ENCODE measurements at places on chromosomes 11 and 22.

- no peak for DNase-seq
These were observed 21.6 kb downstream of the ARVCF start for GRCh38 chr22:19994851-19995610.

- peak; percentile 38 for DNase-seq
These were observed 6.9 kb downstream of the OR10V1 start for GRCh38 chr11:59706518-59707285.

DNA sequence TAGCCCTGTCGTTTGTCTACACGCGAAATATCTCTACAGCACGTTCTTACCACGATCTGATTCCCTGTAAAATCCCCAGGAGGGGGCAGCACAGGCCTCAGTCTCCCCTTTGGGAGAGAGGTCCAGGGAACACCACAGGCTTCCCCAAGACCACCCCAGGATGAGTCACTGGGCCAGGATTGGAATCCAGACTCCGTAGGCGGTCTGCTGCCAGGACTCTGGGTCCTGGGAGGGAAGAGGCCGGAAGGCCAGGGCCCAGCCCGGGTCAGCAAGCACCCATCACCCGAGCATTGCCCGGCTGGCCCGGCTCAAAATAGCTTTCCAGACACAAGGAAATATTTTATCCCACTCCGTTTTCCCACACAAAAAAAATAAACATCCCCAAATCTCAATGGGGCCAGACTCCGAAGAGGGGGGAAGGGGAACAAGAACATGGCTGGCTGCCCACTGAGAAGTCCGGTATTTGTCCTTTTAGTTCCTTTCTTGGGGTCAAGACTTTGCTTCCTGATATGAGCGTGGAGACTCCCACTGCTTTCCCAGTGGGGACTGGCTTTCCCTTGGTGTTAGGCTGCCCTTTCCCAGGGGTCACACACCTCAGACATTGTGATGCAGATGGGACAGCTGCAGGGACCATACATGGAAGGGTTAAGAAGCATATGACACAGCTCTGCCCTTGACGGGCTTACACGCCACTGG is 91.3 kb downstream of the LRRC32 start:
- no peak for DNase-seq

GRCh38 chr11:64753019-64753379 is 6.8 kb downstream of the PYGM start:
- no peak for DNase-seq

- no peak for DNase-seq
These were observed 378.4 kb upstream of the CHORDC1 start for GRCh38 chr11:90601261-90601660.

DNA sequence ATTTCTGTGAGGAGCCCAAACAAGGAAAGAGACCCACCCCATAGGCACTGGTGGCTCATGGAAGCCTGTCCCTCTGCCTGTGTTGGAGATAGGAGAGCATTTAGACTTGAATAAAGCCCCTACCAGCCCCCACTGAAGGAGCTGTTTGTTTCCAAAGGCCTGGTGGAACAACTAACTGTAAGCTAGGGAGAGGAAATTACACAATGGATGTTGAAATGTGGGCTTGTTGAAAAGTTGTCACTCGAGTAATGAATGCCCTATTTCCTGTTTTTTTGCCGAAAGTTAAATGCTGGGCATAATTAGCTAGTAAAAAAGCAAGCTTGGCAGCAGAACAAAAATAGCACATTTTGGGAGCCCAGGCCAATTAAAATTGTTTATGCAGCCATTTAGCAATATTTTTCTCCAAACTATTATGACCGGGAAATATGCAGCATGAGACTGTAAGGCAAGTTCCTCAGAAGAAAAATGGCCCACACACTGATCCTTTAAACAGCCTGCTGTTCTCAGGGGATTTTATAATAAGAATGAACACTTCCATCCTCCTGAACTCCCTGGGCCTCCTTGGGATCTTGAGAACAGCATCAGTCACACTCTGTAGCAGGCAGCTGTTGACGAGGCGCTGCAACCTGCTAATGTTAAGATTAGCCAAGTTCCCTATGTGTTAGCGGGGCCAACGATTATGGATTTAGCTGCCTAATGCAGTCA is 38.6 kb upstream of the LMO2 start:
- peak; percentile 77 for DNase-seq

DNA sequence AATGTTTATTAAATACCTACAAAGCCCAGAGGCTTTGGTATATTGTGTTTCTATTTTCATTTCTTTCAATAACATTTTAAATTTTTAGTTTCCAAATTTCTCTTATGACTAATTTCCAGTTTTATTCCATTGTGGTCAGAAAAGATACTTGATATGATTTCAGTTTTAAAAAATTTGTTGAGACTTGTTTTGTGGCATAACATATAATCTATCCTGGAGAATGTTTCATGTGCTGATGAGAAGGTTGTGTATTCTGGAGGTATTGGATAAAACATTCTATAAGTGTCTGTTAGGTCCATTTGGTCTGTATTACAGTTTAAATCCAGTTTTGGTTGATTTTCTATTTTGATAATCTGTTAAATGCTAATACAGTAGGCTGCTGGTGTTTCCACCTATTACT is 9.8 kb upstream of the RAG1 start:
- DNase-seq = no peak
